Forelimb muscle (tissue), 1 donor: ENCODE measurements at places on chromosomes 16 and 17. TPM values are rescaled to one million over a fixed set of nuclear protein-coding genes. Genes with fewer than 3 reads are reported as not detected.

DNA sequence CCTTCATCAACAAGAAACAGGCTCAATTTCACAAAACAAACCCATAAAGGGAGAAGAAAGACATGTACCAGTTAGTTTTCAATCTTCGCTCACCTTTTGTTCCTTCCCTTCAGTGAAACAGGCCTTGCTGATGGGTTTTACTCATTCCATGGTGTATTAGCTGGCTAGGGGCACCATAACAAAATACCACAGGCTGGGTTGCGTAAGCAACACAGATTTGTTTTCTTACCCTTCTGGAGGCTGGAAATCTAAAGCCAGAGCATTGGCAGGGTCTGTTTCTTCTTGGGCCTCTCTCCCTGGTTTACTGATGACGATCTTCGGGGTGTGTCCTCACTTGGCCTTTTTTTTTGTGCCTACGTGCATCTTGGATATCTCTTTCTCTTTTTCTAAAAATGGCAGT lies 383.4 kb upstream of the RBFOX1 start:
- DNase-seq, result no peak

DNA sequence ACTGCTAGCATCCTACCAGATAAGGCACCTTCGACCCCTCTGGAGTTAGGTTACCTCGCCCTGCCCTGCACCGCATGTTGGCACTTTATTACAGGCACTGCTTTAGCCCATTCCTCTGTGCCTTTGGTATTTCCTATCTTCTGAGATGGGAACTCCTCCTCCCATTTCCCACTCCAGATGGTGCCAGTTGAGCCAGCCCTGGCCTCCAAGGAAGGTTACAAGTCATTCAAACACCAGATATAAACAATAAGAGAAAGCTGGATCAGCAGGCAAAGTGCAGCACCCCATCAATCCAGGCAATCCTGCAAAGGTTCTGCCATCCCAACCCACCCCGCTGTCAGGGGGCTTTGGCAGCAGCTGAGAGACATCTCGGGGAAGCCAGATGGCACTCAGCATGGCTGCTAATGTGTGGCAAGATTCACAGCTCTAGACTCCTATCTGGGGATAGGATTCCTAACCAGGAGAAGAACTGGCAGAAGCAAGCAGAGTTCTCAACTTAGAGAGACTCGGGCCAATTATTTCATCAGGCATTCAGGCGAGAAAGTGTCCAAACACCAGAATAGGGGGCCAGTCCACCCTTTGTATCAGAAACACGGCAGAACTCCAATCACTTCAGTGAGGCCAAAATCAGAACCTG lies 113.0 kb downstream of the COPRS start:
- DNase-seq, result no peak

GRCh38 chr17:8696906-8697305 lies 47.7 kb downstream of the CCDC42 start:
- DNase-seq, result no peak

The ZNF597 gene
- 1.7 TPM for polyA plus RNA-seq

DNA sequence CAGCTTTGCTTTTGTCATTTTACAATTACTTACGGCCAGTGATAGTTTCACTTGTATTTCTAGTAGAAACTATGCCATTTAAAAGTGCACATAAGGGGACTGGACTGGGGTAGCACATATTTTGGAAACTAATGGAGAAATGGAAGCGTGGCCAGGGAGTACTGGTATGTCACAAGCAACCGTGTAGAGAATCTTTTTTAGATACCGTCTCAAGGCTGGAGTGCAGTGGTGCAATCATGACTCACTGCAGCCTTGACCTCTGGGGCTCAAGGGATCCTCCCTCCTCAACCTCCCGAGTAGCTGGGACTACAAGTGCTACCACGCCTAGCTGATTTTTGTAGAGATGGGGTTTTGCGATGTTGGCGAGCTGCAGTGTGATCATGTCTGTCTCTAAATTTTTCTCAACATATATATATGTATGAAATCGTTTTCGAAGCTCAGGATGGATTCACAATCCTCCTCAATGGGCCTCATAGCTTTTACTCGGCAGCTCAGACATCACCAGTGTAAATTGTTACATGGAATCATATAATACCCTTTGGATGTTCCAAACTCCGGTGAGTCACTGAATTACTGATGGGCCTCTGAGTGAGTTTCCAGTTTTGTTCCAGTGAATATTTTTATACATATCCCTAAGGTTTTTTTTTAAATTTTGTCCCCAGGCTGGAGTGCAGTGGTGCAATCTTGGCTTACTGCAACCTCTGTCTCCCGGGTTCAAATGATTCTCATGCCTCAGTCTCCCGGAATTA lies 51.7 kb downstream of the ZNF778 start:
- DNase-seq, result no peak

DNA sequence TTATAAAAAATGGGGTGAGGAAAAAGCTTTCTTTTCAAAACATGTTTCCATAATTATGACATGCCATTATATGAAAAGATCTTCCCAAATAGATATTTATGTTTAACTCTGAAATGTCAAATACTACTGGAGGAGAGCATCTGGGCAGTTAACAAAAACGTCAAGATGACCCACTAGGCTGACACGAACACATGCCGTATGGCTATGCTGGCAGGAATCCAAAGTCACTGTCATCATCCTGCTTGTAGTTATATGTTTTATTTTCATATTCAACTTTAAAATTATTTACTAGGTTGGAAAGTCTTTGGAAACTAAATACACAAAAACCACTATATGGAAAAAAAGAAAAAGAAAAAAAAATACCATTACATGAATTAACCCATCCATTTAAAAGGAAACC lies 27.3 kb downstream of the ANKFY1 start:
- no peak for DNase-seq

The CTRL gene
- 4.3 TPM for polyA plus RNA-seq

DNA sequence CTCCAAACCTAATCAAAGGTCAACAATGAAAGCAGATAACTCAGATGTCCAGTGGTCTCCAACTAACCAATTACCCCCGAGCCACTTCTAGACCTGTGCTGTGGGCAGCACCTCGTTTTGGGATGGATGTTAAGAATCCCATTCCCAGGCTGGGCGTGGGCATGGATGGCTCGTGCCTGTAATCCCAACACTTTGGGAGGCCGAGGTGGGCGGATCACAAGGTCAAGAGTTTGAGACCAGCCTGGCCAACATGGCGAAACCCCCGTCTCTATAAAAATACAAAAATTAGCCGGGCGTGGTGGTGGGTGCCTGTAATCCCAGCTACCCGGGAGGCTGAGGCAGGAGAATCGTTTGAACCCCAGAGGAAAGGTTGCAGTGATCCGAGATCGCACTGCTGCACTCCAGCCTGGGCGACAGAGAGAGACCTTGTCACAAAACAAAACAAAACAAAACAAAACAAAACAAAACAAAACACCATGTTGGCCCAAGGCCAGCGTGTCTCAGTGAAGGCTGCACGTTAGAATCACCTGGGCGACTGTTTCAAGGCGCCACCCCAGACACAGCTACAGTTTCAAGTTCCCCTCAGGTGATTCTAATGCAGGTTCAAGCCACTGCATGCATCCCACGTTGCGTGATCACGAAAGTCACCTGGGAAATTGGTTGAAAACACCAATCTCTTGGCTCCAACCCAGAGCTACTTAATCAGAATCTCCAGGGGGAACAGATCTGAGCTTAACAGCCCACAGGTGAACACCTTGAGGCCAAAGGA lies 21.3 kb downstream of the COX4I1 start:
- no peak for DNase-seq

- DNase-seq, result no peak
Observed at GRCh38 chr17:76547183-76547641, 7.4 kb downstream of the PRCD start.

GRCh38 chr16:67928561-67929364 lies 2.9 kb downstream of the CTRL start:
- no peak for DNase-seq

- no peak for DNase-seq
Observed at GRCh38 chr16:49539758-49540157, 166.2 kb downstream of the C16orf78 start.

DNA sequence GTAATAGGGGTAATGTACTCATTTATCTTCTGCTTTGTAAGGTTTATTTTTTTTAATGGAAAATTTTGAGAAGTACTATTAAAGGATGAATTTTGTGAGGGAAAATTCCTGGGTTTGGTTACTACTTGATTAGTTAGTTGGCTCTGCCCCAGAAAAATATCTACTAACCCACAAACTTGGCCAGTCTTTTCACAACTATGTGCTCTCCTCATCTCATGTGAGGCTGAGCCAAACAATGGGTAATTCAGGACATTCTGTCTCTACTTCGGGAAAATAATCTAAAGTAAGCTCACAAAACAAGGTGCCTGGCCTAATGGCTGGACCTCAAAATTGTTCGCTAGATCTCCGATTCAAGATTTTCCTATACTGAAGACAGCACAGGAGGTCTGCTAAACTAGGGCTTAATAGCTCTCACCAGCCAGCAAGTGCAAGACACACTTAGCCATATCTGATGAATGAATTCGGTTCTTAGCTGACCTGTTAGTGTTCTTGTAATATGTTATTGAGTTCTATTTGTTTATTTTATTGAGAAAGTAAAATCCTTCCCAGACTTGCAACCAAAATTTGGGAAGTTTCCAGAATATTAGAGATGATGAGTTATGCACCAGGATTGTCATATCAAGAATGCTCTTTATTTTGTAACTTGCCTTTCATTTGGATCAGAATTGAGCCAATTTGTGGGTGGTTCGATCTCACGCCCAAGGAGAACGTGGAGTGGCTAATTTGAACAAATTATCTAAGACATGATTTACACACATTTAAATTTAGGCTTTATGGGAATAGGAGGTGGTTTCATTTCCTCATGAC lies 5.7 kb downstream of the KCNJ16 start:
- no peak for DNase-seq

DNA sequence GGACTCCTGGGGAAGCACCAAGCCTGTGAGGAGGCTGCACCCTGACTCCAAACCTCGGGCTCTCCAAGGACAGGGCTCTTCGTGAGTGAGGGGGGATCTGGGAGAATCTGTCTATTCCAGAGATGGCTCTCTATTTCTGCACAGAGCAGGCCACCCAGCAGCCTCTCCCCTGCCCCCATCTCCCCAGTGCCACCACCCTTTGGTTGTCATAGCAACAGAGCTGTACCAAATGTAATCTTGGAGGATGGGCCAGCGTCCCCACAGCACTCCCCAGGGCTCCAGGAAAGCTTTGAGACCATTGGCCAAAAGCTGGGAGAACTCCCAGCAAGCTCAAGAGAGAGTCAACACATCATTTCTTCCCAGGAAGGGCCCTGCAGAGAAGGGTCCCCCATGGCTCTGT lies 49.3 kb downstream of the ABCC12 start:
- no peak for DNase-seq

GRCh38 chr16:57371494-57372371 lies 557 bp upstream of the CX3CL1 start:
- no peak for DNase-seq

GRCh38 chr17:79783891-79784290 lies 5.9 kb downstream of the CBX2 start:
- DNase-seq, result no peak

GRCh38 chr16:88317613-88317965 lies 65.2 kb upstream of the ZNF469 start:
- DNase-seq, result no peak

- no peak for DNase-seq
Observed at GRCh38 chr16:29820730-29821642, 724 bp downstream of the MVP start.

The ALOX15B gene
- 0.59 TPM for polyA plus RNA-seq

- DNase-seq, result no peak
Observed at GRCh38 chr17:80345841-80346497, 69.0 kb upstream of the ENDOV start.

GRCh38 chr17:80970044-80970761 lies 21.4 kb upstream of the CHMP6 start:
- DNase-seq, result no peak

The ETV4 gene
- polyA plus RNA-seq, result 5.4 TPM

GRCh38 chr17:34254651-34255380 lies at the start of gene CCL2:
CCL2 (plus strand) TSS chr17:34255285; CDS start chr17:34255350, 65 bp downstream.
- peak; percentile 81 for DNase-seq
